Cardiac fibroblast (primary cell): ENCODE measurements at places on chromosomes 3 and 15.

GRCh38 chr3:39290255-39290654 is 10.4 kb upstream of the CX3CR1 start:
- DNase-seq = no peak

DNA sequence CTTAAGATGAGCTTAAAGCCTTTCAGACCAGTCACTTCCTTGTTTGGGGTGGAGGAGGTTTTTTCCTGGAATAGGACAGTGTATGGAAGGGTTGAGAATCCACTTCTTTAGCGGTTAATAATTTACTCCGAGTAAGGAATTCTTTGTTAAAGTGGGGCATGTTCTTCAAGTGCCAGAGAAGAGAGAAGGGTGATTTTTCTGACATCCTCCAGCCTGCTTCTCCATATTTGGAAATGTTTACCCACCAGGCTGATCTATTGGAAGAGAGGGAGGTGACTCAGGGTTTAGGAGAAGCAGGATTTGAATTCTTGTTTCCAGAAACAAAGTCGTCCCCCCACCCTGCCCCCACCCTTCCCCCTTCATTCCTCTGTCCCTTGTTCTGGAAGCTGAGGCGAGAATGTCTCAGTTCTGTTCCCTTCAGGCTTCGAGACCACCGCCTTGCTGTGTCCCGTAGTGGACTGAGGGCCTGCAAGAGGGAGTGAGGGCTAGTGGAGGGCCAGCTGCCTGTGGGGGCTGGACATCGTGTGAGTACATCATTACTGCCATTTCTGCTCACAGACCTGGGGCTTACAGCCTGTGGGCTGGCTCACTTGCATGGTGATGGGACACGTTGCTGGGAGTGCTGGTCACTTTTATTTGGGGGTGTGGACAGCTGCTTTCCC is 58.5 kb downstream of the LPP start:
- DNase-seq = peak; percentile 57

GRCh38 chr3:175941352-175941751 is 1082.2 kb downstream of the NAALADL2 start:
- DNase-seq = peak; percentile 21

DNA sequence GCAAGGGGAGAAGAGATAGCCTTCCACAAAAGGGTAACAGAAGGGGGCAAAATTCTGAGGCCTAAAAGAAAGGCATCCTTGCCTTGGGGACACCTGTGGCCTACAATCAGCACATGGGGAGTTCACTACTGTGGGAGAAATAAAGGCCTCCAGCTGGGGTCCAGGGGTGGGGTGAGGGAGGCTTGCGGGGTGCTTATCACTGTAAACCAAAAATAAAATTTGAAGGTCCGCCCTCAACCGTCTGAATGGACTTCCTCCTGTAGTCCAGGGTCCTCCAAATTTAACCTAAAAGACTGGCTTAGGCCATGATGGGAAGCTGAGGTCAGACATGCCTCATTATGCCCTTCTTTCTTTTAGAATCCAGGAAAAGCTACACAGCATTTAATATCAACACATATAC is 2.1 kb upstream of the POLR2M start:
- DNase-seq = no peak

GRCh38 chr15:41860049-41860828 is 21.6 kb downstream of the PLA2G4B start:
- no peak for DNase-seq
